ENCODE measurements at places on chromosomes 1 and 21.

GRCh38 chr1:65082346-65083040, 65.5 kb upstream of the AK4 start:
- no peak for DNase-seq

DNA sequence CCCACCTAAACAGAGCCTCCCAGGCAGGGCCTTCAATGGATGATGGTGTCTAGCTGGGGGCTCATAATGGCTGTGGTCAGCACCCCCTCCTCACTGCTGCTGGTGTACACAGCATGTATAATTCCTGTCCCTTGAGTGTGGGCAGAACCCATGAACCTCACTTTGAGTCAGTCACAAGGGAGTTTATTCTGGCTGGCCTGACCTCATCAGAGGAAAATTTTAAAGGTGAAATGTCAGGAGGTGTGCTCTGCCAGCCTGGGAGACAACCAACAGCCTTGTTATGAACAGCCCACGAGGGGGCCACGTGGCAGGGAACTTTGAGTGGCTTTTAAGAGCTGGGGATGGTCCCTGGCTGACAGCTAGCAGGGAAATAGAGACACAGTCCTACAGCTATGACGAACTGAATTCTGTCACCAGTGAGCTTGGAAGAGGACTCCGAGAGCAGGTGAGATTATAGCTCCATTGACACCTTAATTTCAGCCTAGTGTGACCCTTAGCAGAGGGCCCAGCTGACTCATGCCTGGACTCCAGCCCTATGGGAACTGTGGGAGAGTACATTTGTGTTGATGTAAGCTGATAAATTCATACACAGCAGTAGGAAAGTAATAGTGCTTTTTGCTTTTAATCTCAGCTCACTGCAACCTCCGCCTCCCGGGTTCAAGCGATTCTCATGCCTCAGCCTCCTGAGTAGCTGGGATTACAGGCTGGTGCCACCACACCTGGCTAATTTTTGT, 73.5 kb upstream of the RUNX3 start:
- no peak for DNase-seq

DNA sequence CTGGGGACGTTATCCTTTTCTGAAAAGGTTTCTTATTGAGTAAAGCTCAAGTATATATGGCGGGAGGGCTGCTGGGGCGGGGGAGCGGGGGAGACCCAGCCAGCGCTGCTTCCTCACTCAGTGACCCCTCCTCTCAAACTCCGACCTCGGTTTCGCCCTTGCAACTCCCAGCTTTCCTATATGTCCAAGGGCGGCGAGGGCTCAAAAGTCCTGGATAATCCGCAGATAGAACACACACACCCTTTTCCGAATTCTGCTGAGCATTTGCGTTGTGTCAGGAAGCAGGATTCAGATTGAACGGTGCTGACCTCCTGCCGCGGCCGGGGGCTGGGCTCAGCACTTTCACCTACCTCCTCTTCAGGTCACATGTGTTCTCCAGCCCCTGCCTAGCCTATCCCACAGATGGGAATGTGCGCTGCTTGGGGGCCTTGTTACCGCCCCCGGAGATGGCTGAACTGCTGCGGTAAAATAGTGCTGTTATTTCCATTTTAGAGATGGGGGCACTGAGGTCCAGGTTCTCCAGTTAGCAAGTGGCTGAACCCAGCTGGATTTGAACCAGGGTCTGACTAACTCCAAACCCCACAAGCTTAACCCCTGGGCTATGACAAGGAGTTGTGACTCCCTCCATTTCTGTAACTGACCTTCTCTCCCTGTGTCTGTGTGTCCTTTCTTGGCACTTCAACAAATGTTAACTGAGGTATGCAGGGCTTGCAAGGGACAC, 795 bp upstream of the AHDC1 start:
- DNase-seq = no peak

DNA sequence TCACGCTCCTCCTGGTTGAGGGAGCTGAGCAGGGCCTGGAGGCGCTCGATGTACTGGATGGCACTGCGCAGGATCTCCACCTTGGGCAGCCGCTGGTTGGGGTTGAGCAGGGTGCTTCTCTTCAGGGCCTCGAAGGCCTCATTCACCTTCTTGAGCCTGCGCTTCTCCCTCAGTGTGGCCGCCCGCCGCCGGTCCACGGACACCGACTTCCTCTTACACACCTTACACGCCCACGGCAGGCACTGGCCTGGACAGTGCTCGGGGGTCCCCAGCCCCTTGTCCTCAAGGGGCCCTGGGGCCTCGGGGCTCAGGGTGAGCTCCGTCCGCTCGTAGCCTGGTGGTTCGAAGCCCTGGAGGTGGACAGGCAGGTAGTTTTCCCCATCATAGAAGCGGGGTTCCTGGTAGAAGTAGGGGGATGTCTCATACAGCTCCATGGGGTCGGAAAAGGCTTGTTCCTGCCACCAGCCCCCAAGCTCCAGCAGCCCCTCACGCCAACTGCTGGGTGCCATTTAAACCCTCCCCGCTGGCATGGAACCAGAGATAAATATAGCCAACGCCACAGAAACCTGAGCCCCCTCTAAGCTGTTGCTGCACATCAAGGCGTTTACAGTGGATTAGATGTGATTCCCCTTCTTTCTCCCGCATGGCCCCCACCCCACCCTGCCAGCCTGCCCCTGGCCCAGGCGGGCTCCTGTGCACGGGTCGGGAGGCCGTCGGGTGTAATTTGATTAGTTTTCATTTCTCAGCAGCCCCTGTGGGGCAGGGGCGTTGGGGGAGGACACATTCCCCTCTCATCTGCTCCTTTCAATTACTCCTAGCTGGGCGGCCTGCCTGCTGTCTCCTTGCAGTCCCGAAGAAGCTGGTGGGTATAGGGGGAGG, at the start of gene MYOG:
Gene MYOG (minus strand): TSS at position 485 of the 879 bp plus-strand sequence. CDS start 51 bp downstream, at position 434.
- DNase-seq = no peak

DNA sequence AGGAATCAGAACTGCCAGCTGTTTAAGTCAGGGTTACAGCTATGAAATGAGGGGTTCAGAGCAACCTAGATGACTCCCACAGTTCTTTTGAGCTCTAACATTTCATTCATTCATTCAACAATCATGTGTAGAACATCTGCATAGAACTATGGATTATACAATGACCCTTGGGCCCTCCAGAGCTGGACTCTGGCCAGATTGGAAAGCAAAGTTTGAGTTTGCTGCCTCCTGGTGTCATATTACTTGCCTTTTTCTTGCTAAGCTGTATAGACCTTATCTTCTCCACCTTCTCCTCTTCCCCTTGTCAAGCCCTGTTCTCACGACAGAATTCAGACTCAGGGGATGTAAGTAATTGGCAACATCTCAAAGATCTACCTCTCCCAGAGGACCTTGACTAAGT, 4.0 kb downstream of the CASQ2 start:
- DNase-seq = peak; percentile 35

- DNase-seq = no peak
Observed at GRCh38 chr1:105485207-105485606, 1571.3 kb upstream of the PRMT6 start.

All from NCI-H1105 (cell line).